C1 segment of cervical spinal cord (tissue), 14 donors: ENCODE measurements at places on chromosomes 6 and 20.

GRCh38 chr6:16717275-16717942 lies 43.9 kb downstream of the ATXN1 start:
- no peak for DNase-seq

DNA sequence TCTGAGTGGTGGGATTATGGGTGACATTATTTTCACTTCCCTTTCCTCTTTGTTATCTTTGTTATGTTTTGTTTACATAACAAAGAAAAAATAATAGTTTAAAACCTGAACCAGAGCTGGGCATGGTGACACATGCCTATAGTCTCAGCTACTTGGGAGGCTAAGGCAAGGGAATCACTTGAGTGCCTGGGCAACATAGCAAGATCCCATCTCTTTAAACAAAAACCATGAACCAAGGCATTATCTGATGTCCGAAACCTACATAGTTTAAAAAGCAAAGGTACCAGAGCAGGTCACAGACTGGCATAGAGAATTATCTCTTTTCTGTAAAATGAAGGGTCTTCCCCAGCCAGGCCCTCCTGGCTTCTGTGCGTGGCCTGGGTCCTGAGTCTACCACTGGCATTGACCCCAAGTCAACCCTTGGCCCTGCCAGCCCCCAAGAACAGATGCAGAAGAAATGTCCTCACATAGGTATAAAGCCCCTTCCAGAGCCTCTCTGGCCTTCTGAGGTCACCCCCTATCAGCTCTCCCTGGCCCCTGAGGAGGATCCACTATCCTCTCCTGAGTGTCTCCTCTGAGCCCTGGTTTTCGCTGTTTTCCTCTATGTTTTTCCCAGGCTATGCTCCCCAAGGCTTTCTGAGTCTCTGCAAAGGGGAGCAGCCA lies 81.3 kb downstream of the TRERF1 start:
- no peak for DNase-seq

GRCh38 chr6:18681832-18682503 lies 294.8 kb downstream of the RNF144B start:
- DNase-seq = no peak

DNA sequence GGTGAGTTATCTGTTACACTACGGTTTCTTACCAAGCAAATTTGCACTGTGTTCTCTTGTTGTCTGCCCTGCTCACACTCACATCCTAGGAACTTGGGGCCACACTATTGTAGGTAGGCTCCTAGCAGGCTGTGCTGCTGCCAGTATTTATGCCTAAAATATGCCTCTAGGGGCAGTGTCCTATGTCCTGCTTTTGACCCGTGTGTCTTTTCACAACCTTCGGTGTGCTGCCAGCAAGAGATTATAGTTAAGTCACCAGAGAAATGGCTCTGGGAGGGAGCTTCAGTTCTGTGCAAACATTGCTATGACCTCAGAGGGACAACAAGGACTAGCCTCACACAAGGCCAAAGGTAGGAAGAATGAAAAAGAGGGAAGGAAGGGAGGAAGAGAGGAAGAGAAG lies 8.9 kb upstream of the TAAR5 start:
- DNase-seq = no peak

DNA sequence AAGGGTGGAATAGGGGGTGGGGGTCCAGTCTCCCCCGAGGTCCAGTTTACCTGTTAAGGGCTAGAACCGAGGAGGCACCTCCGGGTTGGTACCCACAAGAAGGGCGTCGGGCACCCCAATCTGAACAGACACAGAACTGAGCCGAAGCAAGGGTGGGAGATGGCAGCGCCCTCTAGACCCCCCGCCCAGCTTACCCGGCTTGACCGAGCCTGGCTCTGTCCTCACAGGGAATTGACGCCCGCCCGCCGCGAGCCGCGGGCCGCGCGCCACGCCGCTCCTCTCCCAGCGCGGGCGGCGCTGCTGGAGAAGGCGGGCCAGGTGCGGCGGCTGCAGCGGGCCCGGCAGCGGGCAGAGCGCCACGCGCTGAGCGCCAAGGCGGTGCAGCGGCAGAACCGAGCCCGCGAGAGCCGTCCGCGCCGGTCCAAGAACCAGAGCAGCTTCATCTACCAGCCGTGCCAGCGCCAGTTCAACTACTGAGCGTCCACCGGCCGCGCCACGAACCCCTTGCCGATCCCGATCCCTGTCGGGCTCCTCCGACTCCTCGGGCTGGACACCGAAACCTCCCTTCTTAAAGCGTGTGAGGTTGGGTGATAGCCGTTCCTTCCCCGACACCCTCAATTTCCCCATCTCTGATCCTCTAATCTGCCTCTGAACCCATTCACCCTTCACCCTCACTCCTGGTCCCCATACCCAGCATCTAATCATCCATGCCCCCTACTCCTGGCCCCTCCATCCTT lies 5.9 kb downstream of the TP53INP2 start:
- peak; percentile 79 for DNase-seq

DNA sequence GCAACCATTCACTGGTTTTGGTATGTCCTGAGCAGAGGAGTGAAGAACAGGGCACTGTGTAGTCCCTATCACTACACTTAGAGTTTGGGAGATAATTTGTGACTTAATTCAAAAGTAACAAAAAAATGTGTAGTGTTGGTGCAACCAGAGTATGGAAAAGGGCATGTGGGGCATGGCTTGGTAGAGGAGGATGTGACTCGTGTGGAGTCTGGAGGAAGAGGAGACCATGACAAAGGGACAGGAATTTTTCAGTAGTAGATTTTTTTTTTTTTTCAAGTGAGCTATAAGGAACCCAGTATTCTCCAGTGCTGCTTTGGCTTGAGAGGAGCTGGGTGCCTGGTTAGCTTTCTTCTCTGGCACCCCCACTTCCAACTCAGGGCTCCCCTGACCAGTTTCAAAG lies 5.1 kb downstream of the MTRES1 start:
- DNase-seq = no peak

DNA sequence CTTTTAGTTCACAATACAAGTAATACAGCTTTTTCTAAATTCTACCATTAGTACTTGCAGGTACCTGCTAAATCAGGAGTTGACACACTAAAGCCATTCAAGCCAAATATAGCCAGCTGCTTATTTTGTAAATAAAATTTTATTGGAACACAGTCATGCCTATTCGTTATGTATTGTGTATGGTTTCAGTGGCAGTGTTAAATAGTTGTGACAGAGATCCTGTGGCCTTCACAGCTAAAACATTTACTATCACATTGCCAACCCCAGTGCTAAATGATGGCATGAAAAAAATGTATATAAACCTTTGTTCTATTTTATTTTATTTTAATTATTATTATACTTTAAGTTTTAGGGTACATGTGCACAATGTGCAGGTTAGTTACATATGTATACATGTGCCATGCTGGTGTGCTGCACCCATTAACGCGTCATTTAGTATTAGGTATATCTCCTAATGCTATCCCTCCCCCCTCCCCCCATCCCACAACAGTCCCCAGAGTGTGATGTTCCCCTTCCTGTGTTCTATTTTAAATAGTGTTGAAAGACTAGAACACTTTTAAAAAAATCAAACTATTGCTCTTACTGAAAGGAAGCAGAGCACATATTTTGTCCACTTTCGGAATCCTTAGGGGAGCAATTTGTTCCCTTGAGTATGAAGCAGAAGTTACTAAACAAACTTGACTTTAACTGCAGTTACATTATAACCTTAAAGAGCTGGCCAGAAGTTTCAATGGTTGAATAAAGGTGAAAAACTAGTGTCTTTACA lies 115.7 kb downstream of the PRIM2 start:
- DNase-seq = no peak

DNA sequence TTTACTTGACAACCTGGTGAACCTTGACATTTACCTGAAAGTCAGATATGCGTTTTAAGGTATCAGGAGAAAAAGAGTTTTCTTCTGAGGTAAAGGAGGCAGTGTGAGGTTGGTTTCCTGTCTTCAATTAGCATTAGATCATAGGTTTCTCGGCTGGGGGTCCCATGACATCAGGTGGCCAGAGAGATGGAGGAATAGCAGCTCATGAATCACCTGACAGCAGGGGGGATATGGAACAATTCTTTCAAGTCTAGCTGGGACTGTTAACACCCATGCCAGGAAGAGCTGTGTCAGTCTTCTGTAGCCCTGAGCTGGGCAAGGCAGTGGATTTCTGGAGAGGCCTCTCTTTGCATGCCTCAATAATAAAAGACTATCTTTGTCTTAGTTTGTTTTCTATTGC lies 108.0 kb upstream of the TMEM170B start:
- no peak for DNase-seq

- DNase-seq = no peak
Observed at GRCh38 chr6:135311446-135312200, 130.5 kb downstream of the MYB start.

DNA sequence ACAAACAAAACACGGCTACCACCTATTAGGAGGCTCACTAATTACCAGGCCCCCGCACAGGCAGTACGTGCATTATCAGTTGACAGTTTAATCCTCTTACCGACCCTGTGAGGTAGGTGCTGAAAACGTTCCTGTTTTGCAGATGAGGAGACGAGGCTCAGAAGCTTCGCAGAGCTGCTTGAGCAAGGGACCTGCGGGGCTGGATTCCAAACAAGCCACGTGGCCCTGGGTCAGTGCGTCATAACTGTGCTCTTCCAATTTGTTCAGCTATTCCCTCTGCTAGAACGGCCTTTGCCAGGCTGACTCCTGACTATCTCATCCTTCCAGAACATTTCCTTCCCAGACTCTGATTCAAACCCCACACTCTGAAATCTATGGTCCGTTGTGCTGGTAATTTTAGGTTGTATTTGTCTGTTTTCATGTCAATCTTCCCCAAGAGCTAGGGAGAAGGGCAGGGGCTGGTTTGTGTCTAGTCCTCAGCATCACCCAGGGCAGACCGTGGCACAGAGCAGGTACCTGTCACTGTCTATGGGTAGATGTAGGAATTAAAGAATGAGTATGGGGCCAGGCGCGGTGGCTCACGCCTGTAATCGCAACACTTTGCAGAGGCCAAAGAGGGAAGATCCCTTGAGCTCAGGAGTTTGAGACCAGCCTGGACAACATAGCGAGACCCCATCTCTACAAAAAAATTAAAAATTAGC lies 28.8 kb upstream of the TLDC2 start:
- peak; percentile 77 for DNase-seq

GRCh38 chr6:117465691-117466090 lies 16.8 kb upstream of the DCBLD1 start:
- no peak for DNase-seq

DNA sequence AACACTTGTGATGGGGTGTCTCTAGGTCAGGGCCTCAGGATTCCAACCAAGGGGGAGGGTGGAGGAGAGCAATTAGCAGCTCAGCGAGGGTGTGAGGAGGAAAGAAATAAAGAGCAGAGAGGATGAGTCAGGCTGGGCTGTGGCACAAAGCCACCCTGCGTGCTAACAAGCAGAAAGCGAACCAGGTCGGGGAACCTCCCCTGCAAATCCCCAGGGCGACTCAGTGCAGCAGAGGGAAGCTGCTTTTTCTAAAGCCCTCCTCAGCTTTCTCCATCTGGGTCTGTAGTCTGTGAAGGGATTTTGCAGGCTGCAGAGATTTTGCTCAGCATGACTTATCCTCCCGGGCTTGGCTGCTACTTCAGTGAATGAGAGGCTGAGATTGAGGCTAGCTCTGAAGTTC lies 6.6 kb upstream of the SPO11 start:
- DNase-seq = no peak

- DNase-seq = no peak
Observed at GRCh38 chr6:109008537-109009235, 86.0 kb downstream of the SESN1 start.

DNA sequence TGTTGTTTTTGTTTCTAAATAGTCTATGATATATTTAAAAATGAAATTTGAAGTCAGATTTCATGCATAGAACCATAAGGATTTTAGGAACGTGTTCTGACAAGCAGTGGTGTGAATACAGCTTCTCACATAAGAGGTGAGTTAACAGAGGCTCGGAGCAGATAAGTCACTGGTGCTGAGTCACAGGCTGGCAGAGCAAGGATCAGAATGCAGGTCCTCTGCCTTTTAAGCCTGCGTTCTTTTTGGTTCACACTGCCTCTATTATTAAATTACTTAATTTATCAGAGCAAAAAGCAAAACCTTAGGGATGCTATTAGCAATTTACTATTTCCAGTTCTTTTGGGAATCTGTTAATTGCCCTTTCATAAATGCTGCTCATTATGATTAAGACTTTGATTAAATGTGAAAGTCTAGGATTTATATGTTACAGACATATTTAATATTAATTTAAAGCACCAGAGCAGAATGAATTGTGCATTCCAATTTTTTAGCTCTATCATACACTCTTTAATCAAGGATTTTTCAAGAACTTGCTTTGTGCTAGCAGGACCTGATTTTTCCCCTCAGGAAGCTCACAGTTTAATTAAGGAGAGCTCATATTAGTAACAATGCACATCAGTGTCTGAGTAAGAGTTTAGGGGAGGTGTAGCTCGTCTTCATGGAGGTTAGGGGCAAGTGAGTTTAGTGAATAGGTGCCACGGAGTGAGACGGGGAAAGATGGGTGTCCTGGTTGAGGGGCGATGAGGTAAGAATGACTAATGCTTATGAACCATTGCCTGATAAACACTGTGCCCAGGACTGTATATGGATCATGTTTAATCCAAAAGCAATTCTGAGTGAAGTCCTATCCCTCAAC lies 212.7 kb upstream of the AGPAT4 start:
- DNase-seq = no peak

DNA sequence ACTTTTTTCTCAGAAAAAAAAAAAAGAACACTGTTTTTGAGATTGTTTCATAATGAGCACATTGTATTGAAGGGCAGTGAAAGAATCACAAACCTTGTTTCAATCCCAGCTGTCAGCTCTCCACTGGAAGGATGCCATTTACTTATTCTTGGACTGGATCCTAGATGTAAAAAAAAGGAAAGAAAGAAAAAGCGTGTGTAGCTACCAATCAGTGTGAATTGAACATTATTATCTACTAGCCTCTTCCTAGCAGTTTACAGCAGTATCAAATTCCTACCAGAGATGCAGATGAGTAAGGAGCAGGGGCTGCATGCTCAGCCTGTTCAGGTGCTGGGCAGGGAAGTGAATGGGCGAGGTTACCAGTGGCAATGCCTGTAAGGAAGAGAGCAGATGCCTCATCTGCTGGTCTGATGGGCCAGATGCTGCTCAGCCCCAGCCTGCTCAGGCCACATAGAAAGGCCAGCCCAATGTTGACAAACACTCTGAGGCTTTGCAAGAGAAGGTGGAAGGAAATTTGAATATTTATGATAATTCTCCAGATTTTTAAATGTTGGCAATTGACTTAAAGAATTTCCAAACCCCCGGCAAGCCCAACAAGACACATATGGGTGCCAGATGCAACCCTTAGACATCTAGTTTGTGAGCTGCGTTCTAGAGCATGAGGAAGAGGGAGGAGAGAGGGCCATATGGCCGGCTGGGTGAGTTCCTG lies 189.5 kb downstream of the IBTK start:
- DNase-seq = no peak

DNA sequence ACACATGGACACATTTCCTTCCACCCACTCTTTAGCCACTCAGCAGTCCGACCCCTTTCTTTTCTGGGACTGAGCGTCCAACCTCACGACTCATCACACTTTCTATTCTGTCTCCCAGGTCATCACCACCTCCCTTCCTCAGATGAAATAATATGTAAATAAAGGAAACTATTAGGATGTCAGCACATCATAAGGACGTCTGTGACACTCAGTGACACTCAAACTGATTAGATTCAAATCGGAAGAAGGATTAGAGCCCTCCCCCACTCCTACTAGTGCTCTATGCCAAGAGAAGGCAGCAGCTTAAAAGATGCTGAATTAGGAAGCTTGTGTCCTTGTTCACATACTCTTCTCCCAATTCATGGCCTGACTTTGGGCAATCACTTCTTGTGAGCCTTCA lies 113.6 kb downstream of the TNFRSF21 start:
- DNase-seq = no peak

- DNase-seq = peak; percentile 87
Observed at GRCh38 chr6:116615937-116616736, at the start of gene RSPH4A. Gene RSPH4A, plus strand, starts transcription at chr6:116616479. Its CDS starts 145 bp downstream, at chr6:116616624.

- DNase-seq = no peak
Observed at GRCh38 chr6:94389218-94389617, 969.9 kb upstream of the EPHA7 start.
